GM10248 (cell line): ENCODE measurements at places on chromosomes 3 and 15.

DNA sequence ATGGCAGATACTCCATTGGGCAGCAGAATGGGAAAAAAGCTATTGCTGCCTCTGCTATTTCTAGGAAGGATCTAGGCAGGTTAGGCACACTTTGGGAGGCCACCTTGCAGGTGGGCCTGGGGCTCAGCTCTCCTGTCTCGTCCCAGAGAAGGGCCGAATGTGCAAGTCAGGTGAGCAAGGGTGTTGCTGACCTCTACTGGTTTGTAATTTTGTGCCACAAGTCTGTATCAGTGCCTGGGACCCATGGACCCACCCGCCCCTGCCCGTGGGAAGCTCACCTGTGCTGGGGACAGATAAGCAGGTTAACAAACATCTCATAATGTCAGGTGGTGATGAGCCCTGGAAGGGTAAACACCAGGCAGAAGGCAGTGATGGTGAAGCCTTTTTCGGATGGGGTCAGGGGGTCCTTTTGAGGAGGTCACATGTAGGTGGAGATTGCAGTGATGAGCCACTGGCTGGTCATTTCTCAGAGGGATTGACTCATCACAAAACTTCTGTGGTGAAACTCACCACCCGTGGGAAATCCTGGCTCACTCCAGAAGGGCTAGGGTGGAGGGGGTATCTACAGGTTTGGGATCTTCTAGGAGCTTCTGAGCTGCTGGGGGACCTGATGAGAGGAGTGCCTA lies 161.3 kb downstream of the KLF13 start:
- DNase-seq, result peak; percentile 60

- no peak for DNase-seq
These were observed 365.6 kb downstream of the TIGIT start for GRCh38 chr3:114659109-114660061.

- DNase-seq, result no peak
These were observed 222.3 kb upstream of the EIF1B start for GRCh38 chr3:40086890-40087883.

DNA sequence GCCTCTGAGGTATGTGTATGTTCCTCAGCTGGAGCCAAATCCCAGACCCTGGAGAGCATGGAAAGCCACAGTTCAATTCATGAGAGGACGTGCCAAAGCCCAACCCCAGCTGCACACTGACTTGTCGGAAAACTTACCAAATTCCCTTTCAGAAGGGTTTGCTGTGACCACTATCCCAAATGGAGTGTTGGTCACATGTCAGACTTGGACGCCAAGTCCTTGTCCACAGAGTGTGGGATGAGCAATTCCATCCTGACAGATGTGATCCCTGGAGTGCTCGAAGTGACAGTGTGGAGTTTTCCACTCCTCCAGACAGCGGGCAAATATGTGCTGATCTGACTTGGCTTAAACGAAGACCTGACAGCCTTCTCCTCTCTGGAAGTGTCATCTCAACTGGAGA lies 71.2 kb downstream of the RORA start:
- no peak for DNase-seq

GRCh38 chr3:52178537-52178936 lies 19.4 kb upstream of the ALAS1 start:
- no peak for DNase-seq
